ENCODE measurements at places on chromosomes 12 and 14.

DNA sequence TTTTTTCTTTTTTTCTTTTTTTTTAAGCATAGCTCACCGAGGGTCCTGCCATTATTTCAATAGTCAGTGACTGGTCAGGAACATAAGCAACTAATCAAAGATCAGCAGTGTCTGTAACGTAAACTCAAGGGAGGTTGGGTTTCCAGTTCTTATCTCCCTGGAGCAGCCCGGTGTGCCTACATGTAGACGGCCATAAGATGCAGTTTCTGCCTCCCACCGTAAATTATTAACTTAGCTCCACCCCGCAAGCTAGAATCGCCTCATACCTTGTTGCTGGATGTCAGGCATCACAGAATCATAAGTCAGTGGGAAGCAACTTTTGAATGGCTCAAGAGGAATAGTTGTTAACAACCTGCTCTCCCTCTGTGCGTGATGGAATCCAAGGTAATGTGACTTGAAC is at the start of gene MYO1H:
MYO1H (plus strand) TSS at position 312 of the 400 bp plus-strand sequence; CDS start at position 373, 61 bp downstream.
- no peak for DNase-seq

GRCh38 chr14:100571837-100572236 is 15.4 kb downstream of the BEGAIN start:
- DNase-seq: no peak

- DNase-seq: no peak
Measured at GRCh38 chr14:51341338-51341737, 101.3 kb downstream of the TMX1 start.

DNA sequence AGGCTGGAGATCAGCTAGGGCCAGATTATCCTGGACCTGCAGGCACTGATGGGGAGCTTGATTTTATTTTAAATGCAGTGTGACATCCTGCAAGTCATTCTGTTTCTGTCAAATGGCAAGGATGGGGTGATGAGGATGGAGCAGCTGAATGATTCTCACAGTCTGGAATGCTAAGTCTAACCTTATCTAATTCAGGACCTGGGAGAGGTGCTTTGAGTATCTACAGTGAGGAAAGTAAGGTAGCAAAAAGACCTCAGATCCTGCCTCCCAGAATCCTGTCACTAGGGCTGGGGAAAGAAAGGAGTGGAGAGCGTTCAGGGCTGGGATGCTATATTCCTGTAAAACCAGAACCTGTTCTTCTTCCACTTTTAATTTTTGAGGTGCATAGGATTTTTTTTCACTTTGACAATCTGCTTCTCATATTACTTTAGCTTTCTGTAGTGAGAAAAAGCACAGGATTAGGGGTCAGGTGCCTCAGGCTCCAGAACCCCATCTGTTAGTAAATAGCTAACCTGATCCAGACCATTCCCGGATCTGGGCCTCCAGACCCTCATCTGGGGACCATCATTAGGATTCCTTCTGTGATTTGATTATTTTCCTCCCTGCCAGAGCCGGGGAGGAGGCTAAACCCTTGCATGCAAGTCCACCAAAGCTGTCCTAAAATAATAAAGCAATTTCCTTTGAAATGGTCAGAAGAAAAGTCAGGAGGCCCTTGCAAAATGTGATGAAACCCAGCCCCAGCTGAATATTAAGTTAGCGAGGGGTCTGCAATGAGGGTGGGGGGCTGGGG is 54.7 kb downstream of the ASCL1 start:
- DNase-seq: no peak

DNA sequence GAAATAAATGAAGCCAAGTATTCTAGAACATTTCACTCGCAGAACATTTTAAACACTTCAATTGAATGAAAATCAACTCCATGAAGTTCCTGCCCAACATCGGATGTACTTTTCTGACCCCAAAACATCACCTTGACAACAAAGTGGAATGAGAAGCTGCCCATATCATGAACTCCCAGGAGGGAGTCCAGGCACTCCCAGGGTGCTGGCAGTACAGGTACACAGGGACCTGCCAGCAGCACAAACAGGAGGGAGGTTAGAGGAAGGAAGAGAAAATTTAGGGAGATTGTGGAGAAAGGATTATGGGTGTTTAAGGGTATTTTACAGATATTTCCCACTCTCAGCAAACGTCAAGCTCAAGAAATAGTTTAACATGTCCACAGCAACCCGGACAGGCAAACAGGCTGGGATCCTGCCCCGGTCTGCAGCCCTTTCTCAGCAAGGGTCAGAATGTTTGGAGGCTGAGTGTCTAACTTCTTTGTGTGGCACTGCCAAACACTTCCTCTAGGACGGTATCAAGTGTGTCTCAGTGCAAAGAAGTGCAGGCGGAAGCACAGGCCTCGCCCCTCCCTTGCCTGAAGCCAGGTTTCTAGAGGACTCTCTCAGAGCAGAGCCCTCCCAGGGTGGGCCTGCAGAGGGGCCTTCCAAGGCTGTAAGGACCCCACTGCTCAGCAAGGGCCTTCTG is 72.2 kb downstream of the SETD3 start:
- no peak for DNase-seq

- DNase-seq: no peak
Measured at GRCh38 chr12:104630230-104630670, 173.5 kb downstream of the CHST11 start.

- no peak for DNase-seq
Measured at GRCh38 chr12:65051218-65051617, 69.9 kb downstream of the WIF1 start.

DNA sequence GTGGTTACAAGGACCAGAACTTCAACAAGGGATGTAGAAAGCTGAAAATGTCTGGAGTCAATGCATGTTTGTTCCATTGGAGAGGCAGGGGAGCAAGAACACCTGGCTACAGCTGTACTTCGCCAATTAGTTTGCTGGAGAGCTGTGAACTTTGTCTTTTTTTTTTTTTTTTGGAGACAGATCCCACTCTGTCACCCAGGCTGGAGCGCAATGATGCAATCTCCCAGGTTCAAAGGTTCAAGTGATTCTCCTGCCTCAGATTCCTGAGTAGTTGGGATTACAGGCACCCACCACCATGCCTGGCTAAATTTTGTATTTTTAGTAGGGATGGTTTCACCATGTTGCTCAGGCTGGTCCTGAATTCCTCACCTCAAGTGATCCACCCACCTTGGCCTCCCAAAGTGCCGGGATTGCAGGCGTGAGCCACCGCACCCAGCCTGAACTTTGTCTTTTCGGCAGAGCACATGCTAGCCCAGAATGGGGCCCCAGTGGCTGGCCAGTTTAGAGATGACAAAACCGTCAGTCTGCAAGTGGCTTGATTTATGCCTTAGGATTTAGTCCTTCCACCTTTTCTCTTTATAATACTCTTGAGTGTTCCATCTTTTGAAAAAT is 55.5 kb downstream of the AVPR1A start:
- no peak for DNase-seq

DNA sequence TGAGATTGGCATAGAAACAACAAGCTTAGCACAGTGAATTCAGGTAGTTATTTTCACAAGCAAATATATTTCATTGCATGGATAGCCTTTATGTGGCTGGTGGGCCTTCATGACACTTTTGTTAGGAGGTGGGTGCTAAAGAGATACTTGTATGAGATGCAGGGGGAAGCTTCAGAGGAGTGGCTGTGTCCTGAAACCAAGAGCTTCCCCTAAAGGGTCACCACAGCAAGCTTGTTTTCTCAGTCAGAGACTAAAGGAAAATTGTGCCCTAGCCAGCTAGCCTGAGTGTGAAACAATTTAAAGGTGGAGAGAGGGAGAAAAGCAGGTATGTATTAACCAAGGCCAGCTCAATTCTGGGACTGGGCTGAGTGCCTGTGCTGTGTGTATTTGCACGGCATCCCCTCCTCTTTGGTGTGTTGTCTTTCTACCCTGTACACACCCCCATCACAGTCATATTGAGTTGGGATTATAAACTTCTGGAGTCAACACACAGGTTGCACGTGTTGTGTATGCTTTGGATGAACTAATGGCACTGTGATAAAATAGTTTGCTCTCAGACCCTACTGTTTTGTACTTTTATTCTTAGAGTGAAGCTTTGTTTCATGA is 79.2 kb downstream of the RASSF8 start:
- DNase-seq: no peak

DNA sequence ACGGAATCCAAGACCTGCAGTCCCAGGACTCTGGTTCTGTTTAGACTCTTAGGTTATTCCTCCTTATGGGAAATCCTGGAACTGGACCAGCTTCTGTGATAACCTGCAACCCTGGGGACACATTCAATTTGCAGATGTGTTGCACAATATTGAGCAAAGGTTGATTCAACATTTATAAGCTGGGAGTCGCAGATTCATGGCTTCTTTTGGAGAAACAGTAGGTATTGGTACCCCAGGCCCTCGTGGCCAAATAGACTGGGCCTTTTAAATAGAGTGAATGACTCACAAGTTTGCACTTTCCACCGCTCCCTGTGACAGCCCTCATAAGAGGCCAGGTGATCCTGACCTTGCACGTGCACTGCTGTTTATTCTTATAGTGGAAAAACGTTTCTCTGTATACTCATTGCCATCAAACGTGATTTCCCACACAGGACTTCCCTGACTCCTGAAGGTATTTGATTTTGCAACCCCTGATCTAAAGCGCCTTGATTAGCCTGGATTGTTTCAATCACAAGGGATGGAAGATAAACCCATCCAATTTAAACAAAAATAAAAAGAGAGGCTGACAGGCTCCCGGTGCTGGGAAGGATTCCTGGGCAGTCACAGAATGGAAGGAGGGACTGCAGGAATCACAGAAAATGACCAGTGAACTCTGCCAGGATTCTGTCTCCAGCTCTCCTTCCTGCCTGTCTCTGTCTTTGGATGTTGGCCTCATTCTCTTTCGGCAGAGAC is 98.0 kb downstream of the VCPKMT start:
- peak; percentile 80 for DNase-seq

DNA sequence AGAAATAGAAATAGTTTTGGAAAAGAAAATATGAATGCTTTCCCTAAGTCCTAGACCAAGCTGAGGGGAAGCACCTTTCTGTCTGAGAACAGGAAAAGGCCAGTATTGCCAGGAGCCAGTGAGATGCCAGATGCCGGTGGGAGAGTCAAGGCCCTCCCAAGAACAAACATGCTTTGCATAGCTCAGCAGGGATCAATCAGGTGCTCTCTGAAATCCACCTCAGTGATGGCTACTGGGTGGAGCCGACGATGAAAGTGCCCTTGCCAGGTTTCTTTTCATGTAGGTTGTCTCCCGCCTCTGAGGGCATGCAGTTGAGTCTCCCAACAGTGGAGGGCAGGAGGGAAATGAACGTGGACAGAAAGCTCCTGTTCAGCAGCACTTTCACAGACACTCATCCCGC is 28.3 kb downstream of the DEGS2 start:
- DNase-seq: no peak

DNA sequence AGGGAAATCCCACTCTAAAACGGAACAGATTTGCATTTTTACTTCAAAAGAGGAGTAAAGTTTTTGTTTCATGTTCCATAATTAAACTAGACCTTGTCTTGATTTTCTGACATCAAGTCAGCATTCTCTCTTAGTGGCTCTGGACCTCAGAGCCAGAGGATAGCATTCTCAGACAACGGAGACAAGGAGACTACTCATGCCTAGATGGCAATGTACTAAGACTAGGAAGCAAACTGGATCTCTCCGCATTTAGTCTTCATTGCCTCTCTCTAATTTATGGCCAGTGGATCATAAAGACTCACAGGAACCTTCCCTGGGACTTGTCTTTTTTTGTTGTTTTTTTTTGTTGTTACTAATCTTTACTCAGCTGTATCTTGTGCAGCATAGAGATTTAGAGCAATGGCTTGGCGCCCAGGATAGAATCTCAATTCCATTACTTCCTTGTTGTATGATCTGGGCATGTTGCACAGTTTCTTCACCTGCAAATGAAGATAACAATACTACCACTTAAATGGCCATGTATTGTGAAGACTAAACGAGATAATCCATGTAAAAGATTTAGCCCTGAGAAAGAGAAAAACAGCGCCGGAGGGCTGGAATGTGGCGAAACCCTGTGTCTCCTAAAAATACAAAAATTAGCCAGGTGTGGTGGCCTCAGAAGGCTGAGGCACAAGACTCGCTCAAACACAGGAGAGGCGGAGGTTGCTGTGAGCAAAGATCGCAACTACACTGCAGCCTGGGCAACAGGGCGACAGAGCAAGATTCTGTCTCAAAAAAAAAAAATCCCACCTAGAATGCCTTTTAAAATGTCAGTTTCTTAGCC is 4.0 kb upstream of the GEMIN2 start:
- no peak for DNase-seq

DNA sequence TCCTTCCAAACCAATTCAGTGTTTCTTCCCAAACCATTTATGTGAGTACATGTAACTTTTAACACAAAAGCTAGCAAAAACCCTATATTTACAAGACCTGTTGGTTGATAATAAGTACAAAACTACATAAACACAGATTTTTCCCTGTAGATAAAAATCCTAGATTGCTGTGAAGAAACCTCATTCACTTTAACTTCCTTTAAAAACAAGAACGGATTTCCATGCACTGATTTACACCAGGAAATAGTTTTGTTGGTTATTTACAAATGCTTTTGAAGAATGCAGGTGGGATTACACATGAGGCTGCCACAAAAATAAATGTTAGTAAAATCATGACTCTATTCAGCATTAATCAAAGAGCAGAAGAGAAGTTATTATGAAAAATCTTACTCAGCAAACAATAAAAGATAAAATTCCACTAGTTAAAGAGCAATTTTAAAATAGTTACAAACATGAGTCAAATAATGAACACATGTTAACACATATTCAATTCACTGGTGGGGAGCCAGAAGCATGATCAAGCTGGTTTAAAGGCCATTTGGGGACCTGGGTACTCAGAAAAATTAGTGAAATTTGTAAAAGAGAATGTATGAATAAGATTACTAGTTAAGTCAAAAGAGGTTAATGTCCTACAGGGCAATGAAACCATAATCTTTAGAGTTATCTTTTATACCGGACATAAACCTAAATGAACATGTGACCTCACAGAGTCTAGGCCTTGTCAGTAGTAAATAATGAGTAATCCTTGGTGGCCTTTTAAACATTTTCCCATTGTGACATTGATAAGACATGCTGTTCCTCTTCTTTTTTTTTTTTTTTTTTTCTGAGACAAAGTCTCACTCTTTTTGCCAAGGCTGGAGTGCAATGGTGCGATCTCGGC is 79.9 kb downstream of the PHLDA1 start:
- DNase-seq: no peak

DNA sequence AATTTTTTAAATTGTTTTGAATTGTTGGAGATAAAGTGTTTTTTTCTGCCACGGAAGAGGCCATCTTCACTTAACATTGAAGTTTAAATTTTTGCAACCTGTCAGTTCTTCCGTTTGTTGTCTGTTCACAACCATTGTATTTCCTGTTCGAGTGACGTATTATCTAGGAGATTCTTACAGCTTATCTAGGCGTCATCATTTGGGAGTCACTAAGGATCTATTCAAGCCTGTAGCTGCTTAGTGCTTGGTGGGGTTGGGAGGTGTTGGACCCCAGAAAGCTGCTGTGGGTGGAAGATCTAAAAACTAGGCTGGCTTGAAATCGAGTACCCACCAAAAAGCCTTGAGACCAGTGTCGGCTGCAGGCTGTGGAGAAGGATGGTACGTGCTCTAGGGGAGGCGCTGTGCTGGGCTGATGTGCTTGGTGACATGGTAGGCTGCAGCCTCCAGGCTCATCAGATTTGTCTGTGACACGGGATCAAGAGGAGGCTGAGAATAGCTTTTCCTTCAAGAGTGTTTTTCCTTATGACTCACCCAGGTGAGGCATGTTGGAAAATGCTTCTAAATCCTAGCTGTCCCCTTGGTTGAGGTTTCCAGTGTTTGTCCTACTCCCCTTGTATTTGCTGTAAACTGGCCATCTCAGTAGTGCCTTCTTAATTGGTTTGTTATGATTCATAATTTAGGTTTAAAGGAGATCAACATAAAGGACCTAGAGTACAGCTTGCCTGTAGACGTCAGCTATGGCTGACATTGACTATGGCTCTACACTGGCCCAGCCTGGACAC is 57.8 kb downstream of the ATG14 start:
- no peak for DNase-seq

Measured in IMR-90 (cell line).